ENCODE measurements at places on chromosomes 3 and 15. TPM values are rescaled to one million over a fixed set of nuclear protein-coding genes. Genes with fewer than 3 reads are reported as not detected.
A peak's percentile ranks its signal among the peaks of the same experiment; 100 is the strongest.

- no peak for ATAC-seq
Measured at GRCh38 chr3:186094271-186094670, 14.6 kb downstream of the ETV5 start.

DNA sequence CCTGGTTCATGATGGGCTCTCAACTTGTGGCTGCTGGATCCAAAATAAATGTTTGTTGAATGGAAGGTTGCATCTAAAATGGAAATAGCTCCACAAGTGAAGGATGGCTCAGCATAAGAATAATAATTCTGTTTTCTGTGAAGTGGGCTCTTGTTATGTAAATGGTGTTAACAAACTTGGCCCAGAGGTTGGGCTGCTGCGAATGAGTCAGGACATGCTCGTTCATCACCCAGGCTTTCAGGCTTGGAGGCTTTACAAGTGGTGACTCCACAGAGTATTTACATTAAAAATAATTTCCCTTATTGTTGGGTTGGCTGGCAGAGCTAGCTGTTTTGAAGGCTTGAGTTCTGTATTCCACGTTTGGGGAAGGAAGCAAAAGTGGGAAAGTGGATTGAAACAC, 60.5 kb downstream of the ITGB5 start:
- peak; percentile 74 for ATAC-seq

GRCh38 chr3:192914848-192915247, 2.8 kb downstream of the MB21D2 start:
- no peak for ATAC-seq

DNA sequence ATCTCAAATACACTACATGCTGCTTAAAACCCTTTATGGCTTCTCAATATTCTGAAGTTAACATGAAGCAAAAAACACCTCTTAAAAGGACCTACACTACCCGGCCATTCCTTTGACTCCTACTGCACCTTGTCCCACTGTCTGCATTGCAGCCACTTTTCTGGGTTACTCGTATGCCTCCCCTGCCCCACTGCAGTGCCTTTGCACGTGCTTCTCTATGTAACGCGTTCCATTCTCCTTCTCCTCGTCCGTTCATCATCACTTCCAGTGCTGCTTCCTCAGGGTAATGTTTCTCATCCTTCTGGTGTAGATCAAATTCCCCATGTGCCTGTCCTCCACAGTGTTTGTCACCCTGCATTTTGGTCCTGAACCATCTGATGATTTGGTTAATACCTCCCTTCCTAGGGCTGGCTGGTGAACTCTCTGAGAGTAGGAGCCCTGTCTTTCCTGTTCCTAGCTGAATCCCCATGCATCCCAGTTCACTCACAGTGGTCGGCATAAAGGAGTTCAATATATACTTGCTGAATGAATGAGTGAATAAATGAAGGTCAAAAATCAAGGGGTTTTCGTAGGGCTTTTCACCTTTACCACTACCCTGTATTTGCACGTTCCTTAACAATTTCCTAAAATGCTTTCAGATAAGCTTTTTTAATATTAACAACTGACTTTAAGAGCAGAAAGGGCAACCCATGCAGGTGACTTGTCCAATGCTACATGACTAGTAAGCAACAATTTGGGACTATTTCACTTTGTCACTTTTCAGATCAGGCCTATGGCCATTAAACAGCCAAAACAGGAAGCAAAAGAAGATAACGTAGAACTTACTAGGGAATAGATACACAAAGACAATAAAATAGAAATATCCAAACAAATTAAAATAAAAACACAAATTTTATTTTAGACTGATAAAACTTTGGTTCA, 2.4 kb upstream of the STT3B start:
- no peak for ATAC-seq

- ATAC-seq: no peak
Measured at GRCh38 chr3:121545049-121545573, 677 bp downstream of the POLQ start.

DNA sequence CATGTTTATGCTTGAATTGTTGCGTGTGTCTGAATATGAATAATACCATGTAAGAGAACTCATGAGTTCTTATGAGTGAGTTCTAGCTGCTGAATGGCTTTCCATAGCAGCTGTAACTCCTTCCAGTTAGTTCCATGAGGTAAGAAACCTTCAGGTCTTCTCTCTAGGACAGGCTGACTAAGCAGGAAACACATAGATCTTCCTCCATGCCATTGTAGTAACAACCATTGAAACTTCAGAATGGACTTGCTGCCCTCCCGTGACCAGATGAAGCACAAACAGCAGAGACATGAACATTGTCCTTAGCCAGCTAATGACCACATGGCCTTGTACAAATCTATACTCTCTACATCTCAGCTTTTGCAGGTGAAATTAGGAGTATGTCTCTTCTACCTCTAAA, 200.0 kb downstream of the ZNF385D start:
- ATAC-seq: no peak

DNA sequence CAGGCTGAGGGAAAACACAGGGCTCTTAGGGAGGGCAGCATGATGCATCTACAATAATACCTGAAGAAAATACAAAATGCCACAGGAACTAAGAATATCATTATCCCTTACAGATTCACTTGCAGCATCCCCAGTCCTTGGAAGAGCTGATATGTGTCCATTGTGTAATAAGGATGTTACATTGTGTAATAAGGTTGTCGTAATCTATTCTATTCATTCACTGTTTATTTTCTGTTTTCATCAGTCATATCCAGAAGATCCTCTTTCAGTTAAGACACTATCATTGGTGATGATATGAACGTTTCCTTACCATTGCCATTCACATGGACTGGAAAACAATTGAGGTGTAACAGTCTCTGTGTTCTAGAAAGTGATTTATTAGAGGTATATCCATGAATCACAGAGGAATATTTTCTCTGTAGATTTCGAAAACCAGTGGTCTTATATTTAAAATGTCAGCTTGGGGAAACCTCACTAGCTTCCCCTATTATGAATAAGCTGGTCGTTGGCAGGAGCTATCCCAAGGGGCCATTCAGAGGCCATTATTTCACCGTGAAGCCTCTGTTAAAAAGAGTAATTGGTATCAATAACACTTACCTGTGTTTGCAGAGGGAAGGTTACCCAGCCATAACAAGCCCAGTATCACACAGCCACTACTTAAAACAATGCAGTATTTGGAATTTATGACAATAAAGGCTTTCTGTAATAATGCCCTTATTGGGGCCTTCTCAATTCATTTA, 241.1 kb downstream of the ZNF385D start:
- no peak for ATAC-seq

GRCh38 chr15:83567318-83567717, 86.6 kb upstream of the ADAMTSL3 start:
- ATAC-seq: no peak

DNA sequence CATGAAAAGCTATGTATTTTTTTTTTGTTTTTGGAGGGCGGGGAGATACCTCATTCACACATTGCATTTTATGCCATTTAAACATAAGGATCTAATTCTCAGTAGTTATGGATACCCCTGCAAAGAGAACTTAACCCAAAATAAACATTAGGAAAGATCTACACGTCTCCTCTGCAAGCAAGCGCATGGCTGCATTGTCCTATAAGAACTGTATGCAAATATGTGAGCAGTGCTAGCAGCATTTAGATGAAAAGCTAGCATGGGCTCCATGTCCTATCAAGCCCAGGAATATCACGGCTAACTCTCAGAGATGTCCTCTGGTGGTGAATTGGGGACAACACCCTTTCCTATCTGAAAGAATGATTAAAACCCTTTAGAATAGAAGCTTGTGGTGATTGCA, 292.8 kb downstream of the MEX3B start:
- no peak for ATAC-seq

DNA sequence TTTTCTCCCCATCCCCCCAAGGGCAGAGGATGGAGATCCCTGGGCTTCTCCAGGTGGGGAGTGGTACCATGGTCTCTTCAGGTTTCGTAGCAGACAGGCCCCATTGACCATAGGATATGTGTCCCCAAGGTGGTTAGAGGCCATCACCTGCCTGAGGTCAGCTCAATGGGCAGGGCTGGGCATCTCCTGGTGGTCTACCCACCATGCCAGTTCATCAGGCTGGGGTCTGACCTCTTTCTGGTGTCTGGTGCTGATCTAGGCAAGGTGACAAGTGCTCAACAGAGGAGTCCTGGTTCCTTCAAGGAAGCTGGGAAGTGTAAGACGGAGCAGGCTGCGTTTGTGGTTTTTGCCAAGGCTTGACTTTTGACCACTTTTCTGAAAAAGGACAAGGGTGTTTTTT, 71.4 kb downstream of the SMAD3 start:
- ATAC-seq: no peak

DNA sequence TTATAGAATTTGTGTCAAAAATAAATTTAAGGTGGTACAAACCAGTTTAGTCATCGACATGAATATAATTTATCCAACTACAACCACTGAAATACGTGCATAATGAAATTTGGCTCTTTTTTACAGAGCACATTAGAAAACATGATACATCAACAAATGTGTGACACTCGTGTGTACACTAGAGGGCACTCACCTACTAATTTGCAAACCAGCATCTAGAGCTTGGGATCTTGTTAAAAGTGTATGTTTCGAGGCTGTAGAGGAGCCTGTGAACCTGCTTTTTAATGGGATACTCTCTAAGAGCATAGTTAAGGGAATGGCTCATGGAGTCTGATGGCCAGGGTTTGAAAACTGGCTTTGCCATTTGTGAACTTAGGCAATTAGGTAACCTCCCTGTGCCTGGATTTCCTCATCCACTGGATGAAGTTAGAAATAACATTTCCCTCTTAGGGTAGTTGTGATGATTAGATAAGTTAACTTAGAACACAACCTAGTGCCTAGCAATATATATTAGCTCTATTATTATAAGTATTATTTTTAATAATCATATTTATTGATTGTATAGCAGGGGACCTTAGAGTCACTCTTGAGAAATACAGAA, 8.8 kb upstream of the CPOX start:
- ATAC-seq: no peak

DNA sequence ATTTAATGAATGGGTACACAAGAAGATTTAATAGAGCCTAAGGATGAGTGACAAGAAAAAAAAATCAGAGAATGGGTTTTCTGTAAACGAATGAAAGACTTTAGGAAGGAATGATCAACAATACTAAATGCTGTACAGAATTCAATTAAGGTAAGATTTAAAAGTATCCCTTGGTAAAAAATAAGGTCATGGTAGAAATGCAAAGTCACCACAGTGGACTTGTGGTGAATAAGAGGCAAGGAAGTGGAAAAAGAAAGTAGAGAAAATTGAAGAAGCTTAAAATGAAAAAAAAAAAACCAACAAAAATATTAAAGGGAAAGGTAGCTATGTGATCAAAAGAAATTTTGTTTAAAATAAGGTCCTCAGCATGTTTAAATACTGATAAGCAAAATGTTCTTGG, 82.4 kb downstream of the PLSCR2 start:
- ATAC-seq: no peak

DNA sequence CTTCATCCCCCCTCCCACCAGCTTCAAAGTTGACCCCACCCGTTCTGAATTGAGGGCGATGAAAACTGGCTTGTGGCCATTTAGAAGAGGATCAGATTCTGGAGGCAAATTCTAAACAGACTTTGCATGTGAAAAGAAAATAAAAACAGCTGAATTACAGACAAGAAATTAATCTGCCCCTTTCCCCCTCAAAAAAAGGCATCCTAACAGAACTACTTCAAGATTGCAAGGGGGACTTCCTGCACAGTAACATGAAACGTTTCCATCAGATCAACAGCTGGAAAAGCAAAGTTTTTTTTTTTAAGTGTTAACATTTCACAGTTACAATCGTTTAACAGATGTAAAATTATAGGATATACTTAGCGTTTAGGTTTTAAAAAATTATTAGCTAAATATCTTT, 229.3 kb downstream of the RORA start:
- no peak for ATAC-seq

DNA sequence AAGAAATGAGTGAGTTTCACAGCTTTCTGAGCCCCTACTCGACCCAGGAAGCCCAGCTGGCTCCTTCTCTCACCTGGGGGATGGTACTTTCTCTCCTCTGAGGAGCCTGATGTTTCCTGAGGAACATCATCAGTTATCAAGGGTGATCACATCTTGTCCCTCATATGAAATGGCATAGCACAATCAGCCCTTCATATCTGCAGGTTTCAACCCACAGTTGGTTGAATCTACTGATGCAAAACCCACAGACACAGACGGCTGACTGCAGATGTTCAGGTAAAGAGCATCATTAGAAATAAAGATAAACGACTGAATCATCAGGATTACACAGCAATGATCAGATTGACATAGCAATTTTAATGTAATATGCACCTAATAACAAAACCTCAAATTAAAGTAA, 93.6 kb upstream of the OSTN start:
- no peak for ATAC-seq

DNA sequence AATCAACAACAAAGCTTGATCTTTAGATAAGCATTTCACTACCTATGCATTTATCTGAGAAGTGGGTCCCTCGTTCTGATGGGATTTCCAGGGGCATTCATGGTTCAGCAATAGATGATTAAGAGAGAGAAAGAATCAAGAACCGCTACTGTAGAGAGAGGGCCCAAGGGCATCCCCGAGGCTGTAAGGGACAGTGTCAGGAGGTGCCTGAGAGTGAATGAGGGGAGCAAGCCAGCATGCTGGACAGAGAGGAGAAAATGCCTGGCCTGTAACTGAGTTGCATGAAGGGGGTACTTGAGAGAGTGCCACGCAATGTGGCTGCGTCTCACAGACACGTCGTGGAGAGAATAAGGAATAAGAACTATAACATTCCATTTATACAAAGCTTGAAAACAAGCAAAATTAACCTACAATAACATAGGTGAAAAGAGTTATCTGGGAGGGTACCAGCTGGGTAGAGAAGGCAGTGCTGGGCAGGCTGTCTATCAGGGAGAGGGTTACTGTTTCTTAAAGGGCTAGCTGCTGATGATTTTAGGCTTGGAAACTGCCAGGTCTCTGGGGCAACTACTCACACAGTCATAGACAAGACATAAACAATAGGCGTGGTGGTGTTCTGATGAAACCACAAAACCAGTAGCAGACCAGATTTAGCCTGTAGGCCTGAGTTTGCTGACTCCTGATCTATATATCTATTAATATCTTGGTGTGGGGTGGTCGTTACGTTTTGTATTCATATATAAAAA, 374.6 kb upstream of the CFAP20DC start:
- peak; percentile 65 for ATAC-seq

The OSBPL10 gene
- total RNA-seq: 8.1 TPM

The CCDC54 gene
- not detected for total RNA-seq

The PRRT3 gene
- 2.2 TPM for total RNA-seq

The CD200R1 gene
- 4.9 TPM for total RNA-seq

The CERS3 gene
- total RNA-seq: 7.6 TPM

The ROPN1 gene
- total RNA-seq: not detected

The ARL6IP5 gene
- total RNA-seq: 178 TPM

The CCR8 gene
- not detected for total RNA-seq

The DNASE1L3 gene
- 0.58 TPM for total RNA-seq
